Stimulated activated CD8-positive, alpha-beta memory T cell treated with anti-CD3 and anti-CD28 coated beads, Interleukin-7, amount 100 ng/mL, for 24 hours (primary cell): ENCODE measurements at places on chromosomes 1 and 21.

DNA sequence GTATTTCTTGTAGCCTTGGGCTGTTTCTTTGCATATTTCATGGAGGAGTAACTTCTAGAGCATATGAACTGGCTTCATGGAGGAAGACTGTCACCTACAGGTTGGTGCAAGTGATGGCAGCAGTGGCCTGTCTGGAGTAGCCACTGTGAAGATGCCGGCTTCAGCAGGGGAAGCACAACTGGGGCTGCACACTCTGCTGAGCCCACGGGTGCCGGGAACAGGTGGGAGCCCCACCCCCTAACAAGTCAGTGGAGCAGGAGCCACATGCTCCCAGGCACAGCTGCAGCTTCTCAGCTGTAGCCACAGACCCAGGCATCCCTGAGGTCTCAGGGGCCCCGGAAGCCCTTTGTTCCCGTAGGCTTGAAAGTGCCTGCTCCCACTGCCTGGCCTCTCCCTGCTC, 43.2 kb upstream of the C1orf185 start:
- DNase-seq, result no peak

- no peak for DNase-seq
Observed at GRCh38 chr1:169161496-169162194, 55.2 kb downstream of the ATP1B1 start.

- no peak for DNase-seq
Observed at GRCh38 chr1:32128479-32128878, 20.6 kb downstream of the KPNA6 start.

GRCh38 chr1:186499571-186499970, 38.7 kb upstream of the PDC start:
- no peak for DNase-seq

- no peak for DNase-seq
Observed at GRCh38 chr1:114316204-114316603, 162.5 kb upstream of the SYT6 start.
